Ascending aorta (tissue), 2 donors: ENCODE measurements at places on chromosomes 7 and 10. TPM values are rescaled to one million over a fixed set of nuclear protein-coding genes. Genes with fewer than 3 reads are reported as not detected.

GRCh38 chr7:105249216-105249615 lies 139.5 kb downstream of the SRPK2 start:
- no peaks in the 10 kb centered on the region for H3K27me3 ChIP-seq
- no peak overlapping the region for H3K27ac ChIP-seq
- DNase-seq = no peak
- no peaks in the 10 kb centered on the region for H3K4me1 ChIP-seq
- no peaks in the 10 kb centered on the region for H3K36me3 ChIP-seq

GRCh38 chr10:3902809-3903410 lies 117.9 kb upstream of the KLF6 start:
- DNase-seq = no peak
- H3K4me1 ChIP-seq = no peaks in the 10 kb centered on the region
- H3K27ac ChIP-seq = no peak overlapping the region
- no peaks in the 10 kb centered on the region for H3K27me3 ChIP-seq
- H3K4me3 ChIP-seq = no peak overlapping the region
- H3K36me3 ChIP-seq = no peaks in the 10 kb centered on the region

GRCh38 chr10:59885430-59886134 lies 20.8 kb downstream of the CCDC6 start:
- no peaks in the 10 kb centered on the region for H3K27me3 ChIP-seq
- H3K4me3 ChIP-seq = no peak overlapping the region
- H3K36me3 ChIP-seq = peaks cover 8% of the 10 kb centered on the region
- H3K27ac ChIP-seq = no peak overlapping the region
- peaks cover 9% of the 10 kb centered on the region for H3K4me1 ChIP-seq

DNA sequence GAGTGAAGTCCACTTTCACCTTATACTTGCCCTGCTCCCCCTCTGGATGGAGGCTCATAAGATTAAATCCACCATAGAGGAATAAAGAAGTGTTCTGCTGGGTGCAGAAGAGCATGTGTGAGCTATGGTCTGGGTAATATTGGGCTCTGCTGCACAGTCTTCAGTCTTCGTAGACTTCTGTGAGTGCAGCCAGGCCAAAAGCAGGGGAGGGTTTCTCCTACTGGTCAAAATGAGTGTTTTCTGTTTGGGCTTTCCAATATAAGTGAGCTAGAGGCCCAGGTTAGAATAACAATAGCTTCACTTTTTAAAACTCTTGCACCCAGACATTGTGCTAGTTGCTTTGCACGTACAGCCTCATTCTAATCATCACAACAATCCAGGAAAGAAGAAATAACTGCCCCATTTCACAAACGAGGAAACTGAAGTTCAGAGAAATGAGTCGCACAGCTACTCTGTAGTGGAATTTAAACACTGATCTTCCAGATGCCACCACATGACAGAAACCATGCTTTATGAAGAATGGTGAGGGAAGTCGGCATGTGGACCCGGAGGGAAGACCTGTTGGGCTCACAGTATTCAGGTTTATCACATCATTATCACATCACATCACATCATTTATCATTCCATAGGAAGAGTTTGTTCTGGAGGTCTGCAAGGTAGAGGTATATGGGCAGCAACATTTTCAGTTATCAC lies 23.8 kb upstream of the MSMB start:
- H3K4me3 ChIP-seq = no peak overlapping the region
- H3K36me3 ChIP-seq = no peaks in the 10 kb centered on the region
- H3K27ac ChIP-seq = no peak overlapping the region
- H3K27me3 ChIP-seq = no peaks in the 10 kb centered on the region
- no peak for DNase-seq

Gene SEMA3A
- 0.75 TPM for total RNA-seq

Gene TSPAN14
- total RNA-seq = 161 TPM

Gene SH2B2
- total RNA-seq = 4.2 TPM
